ENCODE measurements at places on chromosomes 3 and 15.
A peak's percentile ranks its signal among the peaks of the same experiment; 100 is the strongest.

DNA sequence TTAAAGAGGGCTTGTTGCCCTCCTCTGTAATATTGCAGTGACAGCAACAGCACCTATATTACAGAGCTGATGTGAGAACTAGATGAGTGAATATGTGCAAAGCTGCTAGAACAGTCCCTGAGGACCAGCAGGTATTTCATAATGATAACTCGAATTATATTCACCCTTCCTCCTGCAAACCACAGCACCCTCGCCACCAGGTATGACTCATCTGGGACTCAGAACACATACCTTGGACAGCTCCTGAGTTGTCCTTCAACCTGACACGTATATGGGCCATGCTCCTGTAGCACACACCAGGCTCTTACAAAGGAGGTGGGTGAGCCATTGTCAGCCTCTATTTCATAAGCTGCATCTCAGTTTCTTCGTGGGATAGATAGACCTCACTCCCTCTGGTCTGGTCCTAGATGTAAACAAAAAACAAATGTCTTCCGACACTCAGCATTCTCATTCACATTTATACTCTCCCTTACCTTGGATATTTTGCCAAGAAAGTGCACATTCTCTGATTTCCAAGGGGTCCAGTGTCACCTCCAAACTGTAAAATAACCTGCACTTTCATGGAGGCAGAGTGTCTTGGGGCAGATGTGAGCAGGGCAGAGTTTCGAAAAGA lies 124.5 kb downstream of the TLE3 start:
- no peak for DNase-seq

- no peak for DNase-seq
These were observed 182.5 kb downstream of the TNIK start for GRCh38 chr3:171277456-171278298.

GRCh38 chr3:138942271-138942670 lies 4.7 kb downstream of the FOXL2 start:
- no peak for DNase-seq

- DNase-seq: no peak
These were observed 18.1 kb downstream of the MB21D2 start for GRCh38 chr3:192899540-192899982.

DNA sequence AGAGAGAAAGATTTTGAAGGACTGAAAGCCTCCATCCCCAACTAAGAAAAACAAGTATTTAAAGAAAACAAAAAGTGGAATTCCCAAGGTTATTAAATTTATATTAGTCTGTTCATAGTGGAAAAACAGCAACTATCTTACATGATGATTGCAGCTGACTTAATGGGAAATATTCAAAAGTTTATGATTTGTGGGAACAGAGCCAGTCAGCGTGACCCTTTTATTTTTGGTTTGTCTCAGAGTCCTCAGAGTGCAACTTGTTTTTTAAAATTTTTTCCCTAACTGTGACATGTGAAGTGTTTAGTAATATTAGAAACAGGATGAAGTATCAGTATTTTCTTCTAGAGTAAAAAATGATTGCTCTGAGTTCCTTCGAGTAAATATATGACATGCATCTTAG lies 441.9 kb upstream of the MCTP2 start:
- no peak for DNase-seq

- DNase-seq: no peak
These were observed 191.8 kb downstream of the LSAMP start for GRCh38 chr3:116253511-116253910.

DNA sequence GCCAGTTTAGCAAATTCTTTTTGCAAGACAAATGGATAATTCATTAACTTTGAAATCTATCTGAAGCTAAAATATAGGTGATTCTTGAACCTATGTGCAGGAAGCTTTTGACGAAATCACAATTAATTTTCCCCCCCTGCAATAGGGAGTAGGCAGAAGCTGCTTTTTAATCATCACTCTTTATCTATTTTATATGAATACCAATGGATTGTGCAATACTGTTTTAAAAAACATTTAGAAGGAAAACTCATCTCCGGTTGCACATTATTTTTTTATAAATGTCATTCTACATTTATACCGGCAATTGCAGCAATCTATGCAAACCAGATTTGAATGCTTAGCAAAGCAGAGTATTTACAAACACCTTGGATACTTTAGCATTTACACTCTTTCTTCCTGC lies 121.1 kb upstream of the TMCO5A start:
- DNase-seq: no peak

GRCh38 chr3:139460076-139460475 lies 16.2 kb downstream of the RBP2 start:
- DNase-seq: no peak

DNA sequence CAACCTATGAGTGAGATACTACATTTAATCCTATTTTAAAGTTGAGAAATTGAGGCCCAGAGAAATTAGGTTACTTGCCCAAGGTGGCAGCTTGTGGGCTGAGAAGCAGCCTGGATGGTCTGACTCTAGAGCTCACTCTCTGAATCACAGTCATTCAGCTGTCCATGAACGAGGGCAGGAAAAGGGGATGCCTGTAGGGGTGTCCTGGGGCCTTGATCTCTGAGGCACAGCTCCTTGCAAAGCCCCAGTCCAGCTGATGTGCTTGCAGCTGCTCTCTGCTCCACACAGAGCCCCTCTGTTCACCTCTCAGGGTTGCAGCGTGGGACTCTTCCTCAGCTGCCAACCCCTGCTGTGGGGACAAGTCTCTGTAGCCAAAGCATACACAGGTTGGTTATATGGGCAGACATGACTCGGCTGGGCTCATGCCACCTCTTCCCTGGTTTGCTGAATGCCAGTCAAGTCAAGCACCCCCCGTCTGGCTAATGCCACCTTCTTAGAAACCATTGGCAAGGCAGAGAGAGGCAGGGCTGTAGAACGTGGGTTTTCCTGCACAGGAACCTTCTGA lies 56.8 kb downstream of the GASK1A start:
- DNase-seq: no peak

GRCh38 chr3:15262021-15262420 lies 56.0 kb downstream of the CAPN7 start:
- no peak for DNase-seq

DNA sequence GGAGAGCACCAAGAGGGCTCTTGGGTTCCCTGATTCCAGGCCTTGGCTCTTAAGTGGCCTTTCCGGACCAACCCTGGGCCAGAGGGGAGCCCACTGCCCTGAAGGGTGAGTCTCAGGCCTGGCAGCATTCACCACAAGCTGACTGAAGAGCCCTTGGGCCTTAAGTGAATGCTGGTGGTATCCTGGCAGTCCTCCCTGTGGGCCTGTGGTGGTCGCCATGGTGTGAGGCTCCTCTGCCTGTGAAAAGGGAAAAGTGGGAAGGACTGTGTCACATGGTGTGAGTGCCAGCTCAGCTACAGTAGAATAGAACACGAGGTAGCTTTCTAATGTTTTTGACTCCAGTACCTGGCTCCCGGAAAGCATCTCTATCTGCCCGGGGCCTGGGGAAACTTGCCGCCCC lies 15.3 kb downstream of the CHDH start:
- no peak for DNase-seq

- no peak for DNase-seq
These were observed 14.3 kb downstream of the ABCC5 start for GRCh38 chr3:184003187-184003967.

DNA sequence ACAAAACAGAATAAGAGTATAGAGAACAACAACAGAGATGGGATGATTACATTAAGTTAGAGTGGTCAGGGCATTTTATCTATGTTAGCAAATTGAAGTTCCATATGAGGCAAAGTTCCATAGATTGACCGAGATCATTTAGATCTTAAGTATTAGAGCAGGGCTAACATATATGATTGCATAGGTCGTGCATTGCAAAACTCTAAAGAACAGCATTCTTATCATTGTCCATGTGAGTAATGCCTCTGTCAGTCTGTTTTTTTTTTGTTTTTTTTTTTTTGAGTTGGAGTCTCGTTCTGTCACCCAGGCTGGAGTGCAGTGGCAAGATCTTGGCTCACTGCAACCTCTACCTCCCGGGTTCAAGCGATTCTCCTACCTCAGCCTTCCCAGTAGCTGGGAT lies 341.7 kb upstream of the KCNH8 start:
- no peak for DNase-seq

- DNase-seq: no peak
These were observed 1.2 kb downstream of the ACP3 start for GRCh38 chr3:132318451-132318850.

- peak; percentile 81 for DNase-seq
These were observed at the start of gene RARB for GRCh38 chr3:25427942-25428788. Gene RARB (plus strand): TSS chr3:25428263. CDS start chr3:25428732, 469 bp downstream.

- no peak for DNase-seq
These were observed 111.3 kb downstream of the DCLK3 start for GRCh38 chr3:36653095-36653494.
